ENCODE measurements at places on chromosomes 12 and 14.

DNA sequence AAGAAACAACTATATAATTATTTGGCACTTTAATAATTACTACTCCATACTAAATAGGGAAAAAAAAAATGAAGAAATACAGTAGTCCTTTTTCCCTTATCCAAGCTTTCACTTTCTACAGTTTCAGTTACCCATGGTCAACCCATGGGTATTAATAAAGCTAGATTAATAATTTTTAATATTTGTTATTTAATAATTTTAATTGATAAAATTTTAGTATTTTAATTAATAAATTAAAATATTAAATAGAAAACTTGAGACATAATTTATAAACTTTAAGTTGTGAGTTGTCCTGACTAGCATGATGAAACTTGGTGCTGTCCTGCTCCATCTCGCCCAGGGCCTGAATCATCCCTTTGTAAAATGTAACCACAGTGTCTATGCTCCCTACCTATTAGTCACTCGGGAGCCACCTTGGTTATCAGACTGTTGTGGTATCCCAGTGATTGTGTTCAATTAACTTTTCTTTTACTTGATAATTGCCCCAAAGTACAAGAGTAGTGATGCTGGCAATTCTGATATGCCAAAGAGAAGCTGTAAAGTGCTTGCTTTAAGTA, 71.8 kb downstream of the PAWR start:
- peak; percentile 64 for DNase-seq

GRCh38 chr12:107702106-107702505, 16.5 kb downstream of the PWP1 start:
- no peak for DNase-seq

DNA sequence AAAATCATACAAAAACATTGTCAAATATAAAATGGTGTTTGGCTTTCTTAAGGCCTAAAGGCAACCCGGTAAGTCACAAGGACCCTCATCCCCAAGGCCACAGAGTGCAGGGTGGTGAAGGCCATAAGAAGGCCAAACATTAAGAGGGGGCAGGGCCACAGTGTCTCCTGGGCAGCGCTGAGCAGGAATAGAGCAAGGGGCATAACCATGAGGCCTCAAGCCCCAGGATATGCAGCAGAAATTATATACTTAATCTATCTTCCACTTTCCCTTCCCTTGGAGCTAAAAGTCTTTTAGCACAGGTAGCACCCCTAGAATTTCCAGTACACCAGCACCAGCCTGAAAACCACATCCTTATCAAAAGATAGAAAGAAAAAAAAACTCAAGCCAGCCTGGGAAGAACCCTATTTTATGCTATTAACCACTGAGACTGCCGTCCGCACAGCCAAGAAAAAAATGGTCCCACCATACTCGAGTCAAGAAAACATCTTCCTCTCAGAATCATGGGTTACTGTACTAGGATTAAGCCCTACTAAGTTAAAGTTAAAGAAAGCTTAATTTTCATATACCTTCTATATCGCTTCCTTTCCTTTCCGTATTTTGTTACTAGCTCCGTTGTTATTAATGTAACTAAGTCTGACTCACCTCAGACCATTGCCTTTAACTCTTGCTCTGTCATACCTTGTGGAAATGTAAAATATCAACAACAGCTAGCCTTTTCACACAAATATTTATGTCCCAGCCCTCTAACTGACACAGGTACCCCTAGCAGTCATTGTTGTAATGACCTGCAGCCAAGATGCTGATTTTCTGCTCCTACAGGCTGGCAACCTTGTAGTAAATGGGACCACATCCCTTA, 20.1 kb downstream of the KLRK1 start:
- DNase-seq = no peak

DNA sequence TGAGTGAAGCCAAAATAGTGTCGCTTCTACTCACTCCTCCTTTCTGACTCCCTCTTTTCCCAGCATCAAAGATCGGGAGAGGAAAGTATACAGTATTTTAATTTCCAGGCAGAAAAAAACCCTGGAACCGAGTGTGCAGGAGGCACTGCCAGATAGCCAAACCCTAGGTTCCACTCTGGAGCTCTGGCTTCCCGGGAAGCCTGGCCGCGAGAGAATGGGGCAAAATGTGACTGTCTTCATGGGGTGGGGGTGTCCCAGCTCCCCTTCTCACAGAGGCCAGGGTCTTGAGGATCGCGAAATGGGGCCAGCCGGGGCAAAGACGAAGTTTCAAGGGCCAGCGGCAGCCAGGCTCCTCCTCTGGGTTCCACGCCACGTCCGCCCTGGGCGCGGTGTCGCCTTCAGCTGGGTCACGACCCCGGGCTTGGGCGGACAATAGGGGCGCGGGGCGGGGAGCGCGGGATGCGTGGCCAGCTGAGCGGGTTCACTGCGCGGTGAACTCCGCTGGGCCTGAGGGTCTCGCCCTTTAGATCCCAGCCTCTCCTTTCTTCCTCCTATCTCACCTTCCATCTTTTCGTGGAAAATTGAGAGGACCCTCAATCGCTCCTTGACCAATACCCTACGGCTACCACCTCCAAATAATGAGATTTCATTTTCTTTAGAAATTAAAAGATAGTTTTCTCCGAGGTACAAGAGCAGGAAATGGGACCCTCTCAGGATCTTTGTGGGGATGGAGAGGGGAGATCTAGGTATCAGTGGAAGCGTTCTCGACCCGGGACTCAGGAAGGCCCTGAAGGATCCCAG, 6.7 kb downstream of the HOXC4 start:
- DNase-seq = no peak

DNA sequence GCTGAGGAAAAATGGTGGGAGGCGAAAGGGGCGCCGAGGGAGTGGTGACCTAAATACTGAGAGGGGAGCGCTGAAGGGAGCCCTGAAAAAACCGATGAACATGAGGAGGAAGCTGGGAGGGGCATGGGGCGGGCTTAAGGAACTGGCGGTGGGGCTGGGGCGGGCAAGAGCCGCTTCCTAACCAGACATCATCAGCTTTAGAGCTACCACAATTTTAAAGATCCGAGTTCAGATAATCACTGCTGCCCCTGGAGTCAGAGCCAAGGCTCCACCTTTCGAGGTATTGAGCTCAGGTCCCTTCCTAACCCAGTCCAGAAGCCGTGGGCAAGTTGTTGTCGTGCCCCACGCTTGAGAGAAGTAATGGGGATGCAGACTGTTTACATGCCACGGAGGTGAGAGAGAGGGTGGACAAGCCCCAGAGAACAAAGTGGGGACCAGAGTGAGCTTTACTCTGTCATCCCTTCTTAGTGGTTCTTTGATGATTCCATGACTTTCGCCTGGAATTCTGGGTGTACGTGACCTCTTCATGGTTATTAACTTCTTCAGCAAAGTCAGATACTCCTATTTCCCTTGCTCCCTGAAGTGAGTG, 393 bp downstream of the ORMDL2 start:
- DNase-seq = no peak

DNA sequence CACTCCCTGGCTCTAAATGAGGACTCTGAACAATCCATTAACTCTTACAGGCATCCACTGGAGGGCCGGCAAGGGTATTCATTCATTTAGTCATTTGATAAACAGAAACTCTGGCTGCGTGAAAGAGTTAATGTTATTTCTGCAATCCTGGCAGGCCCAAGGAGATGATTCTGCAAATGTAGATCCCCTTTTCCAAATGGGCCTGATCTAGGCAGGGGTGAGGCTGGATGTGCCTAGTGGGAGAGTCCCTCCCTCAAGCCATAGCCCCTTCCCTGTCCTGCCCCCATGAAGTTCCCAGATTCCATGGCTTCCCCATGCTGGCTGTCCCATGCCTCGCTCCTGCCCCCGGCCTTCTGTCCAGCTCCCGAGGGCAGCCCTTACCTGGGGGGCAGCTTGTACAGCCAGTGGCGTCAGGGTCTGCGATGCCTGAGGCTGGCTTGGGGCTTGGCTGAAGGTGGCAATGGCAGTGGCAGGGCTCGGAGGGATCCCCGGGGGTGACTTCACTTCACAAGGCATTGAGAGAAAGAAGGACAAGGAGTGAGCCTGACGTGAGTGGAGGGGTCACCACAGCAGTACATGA, 18.4 kb downstream of the POU6F1 start:
- DNase-seq = no peak

DNA sequence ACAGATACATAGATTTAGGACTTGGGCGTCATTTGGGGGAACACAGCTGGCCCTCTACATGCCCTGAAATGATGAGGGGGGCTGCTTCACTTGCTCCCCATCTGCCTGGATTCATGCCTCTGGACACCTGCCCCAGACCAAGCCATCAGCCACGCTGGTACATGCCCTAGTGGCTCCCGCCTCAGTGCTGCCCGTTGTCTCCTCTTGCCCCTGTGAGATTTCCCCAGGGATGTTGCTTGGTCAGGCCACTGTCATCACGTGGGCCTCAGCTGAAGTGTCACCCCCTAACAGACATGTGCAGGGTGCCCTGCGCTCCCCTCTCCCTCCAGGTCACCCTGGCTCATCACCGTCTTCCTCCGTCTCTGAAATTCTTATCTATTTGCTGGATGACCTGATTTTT, 157.5 kb downstream of the PIWIL1 start:
- DNase-seq = no peak

DNA sequence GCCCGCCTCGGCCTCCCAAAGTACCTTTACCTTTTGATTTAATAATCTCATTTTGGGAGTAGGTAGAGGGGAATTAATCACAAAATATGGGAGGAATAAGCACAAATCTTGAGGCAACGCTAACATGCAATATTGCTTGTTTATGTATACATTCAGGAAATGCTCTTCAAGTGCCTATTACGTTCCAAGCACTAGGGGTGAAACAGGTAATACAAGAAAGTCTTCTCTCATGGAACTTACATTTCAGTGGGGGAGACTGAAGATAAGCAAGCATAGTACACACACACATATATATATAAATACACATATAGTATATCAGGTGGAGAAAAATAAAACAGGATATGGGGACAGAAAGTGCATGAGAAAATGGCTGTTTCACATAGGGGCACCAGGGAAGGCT, 19.0 kb upstream of the ERC1 start:
- DNase-seq = no peak

GRCh38 chr12:112299704-112300103, 82.5 kb downstream of the HECTD4 start:
- DNase-seq = no peak

DNA sequence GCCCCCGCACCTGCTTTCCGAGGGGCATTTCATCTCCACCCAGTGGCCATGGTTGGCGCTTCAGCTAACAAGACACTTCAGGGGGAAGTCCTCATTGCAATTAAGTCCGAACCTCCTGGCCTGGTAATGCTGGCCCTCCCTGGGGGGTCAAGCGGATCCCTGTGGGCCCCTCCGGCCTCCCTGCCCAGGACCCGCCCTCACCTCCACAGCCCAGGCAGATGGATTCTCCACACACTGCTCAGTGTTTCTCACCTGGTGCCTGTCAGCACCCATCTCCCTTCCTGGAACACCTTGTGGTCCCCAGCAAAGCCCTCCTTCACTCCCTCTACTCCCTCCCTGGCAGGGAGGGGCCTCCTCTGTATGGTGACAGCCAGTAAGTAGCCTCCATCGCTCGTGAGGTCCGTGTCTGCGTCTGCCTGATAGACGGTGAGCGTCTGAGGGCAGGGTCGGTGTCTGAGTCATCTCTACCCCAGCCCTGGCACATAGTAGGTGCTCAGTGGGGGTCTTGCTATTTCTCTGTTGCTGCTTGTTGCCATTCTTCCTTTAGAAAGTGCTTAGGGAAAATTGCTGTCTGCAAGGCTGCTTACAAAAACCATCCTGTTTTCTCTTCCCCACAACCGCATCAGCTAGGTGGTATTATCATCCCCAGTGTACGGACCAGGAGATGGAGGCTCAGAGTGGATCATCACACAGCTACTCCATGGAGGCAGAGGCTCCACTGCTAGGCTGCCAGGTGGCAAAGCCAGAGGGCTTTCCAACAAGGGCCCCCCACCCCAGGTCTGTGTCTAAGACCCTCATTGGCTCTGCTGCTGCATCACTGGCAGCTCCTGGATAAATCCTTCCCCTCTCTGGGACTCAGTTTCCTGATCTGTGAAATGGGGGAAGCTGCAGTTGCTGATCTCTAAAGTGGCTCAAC, 39.7 kb upstream of the EML1 start:
- DNase-seq = no peak

GRCh38 chr12:121124402-121125109, 8.1 kb upstream of the P2RX7 start:
- peak; percentile 92 for DNase-seq

GRCh38 chr14:65301862-65302539, 110.5 kb upstream of the FUT8 start:
- DNase-seq = no peak

DNA sequence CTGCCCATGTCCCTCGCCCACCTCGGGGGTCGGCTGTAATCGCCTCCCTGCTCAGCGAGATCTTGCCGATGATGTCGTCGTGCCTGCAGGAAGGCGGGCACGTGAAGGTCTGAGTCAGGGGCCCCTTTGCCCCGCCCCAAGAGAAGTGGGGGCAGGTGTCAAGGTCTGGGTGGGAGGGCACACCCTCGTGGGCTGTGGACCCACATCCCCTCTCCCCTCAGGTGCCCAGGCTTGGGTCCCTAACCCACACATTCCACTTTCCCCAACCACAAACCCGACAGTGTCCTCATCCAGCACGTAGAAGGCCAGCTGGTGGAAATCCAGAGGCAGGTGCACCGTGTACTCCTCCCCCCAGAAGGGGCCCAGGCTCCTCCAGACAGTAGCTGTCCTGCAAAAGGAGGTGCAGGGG, 7.8 kb downstream of the RASAL1 start:
- no peak for DNase-seq

DNA sequence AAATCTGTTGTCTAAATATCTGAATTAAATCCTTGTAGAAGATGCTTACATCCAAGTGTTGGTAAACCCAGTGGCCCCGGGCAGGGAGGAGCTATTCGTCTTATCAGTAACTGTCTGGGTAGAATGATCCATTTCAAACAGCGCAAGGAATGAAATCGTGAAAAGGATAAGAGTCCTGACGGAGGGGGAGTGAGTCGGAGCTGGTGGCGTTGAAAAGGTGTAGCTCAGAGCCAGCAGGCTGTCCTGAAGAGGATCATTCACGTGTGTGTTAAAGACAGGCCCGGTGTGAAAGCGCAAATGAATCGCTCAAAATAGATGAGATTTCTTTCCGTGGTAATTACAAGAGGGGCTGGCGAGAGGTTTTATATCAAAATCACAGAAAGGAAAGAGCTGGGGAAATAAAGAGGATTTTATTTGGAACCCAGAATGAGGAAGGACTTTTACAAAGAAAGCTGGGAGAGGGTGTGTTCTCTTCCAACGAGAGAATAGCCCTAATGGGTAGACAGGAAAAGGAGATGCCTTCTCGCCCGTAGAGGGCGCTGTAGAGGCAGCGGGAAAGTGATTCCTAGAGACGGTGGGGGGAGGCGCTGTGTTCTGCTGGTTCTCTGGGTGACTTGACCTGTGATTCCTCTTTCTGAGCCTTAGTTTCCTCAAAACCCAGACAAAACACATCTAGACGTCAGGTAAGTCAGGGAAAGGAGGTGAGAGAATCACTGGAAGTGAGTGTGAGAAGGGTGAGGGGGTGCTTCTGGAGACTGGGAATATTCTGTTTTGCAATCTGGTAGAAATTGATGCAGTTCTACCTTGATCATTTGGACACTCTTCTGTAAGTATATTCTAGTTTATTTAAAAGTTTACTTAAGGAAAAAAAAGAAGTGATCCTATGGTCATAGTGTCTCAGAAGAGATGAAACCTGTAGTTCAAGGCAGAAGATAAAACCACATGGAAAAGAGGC, 39.3 kb downstream of the SRRM4 start:
- DNase-seq = no peak

- DNase-seq = no peak
Measured at GRCh38 chr12:98274430-98275130, 240.8 kb upstream of the TMPO start.

Measured in AG10803 (cell line).